ENCODE measurements at places on chromosomes 3 and 15.

GRCh38 chr15:74374648-74375302, 7.3 kb upstream of the CYP11A1 start:
- no peak for DNase-seq

GRCh38 chr3:169578381-169579024, 85.0 kb downstream of the MECOM start:
- no peak for DNase-seq

- DNase-seq: no peak
Measured at GRCh38 chr15:63513728-63514127, 9.3 kb downstream of the USP3 start.

- DNase-seq: no peak
Measured at GRCh38 chr15:91133511-91133910, 33.5 kb downstream of the SV2B start.

- DNase-seq: no peak
Measured at GRCh38 chr15:94346282-94346681, 114.9 kb downstream of the MCTP2 start.
